Stimulated activated naive B cell treated with anti-CD40 and anti-IgM and Interleukin-4, amounts not matched to agents 10 μg/mL and 1 μg/mL and 100 μg/mL, for 72 hours (primary cell): ENCODE measurements at places on chromosomes 7 and 10.

DNA sequence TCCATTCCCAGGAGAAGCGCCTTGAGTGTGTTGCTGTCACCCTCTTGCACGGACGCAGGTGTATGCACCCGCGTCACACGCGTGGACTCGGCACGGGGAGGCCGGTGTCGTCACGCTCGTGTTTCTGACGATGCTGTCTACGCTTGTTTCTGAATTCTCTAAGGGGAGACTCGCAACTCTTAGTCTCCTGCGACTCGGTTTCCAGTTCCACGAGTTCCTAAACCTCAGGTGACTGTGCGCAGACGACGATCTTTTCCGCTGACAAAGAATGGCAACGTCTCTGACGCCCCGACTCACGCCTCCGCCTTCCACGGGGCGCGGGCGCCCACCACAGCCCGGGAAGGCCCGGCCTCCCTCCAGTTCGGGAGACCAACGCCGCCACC is 579 bp downstream of the IDI1 start:
- peak overlapping the region; percentile 96 for H3K4me3 ChIP-seq
- H3K27me3 ChIP-seq: no peaks in the 10 kb centered on the region
- peak overlapping the region; percentile 98 for H3K27ac ChIP-seq
- H3K36me3 ChIP-seq: peaks cover 40% of the 10 kb centered on the region

DNA sequence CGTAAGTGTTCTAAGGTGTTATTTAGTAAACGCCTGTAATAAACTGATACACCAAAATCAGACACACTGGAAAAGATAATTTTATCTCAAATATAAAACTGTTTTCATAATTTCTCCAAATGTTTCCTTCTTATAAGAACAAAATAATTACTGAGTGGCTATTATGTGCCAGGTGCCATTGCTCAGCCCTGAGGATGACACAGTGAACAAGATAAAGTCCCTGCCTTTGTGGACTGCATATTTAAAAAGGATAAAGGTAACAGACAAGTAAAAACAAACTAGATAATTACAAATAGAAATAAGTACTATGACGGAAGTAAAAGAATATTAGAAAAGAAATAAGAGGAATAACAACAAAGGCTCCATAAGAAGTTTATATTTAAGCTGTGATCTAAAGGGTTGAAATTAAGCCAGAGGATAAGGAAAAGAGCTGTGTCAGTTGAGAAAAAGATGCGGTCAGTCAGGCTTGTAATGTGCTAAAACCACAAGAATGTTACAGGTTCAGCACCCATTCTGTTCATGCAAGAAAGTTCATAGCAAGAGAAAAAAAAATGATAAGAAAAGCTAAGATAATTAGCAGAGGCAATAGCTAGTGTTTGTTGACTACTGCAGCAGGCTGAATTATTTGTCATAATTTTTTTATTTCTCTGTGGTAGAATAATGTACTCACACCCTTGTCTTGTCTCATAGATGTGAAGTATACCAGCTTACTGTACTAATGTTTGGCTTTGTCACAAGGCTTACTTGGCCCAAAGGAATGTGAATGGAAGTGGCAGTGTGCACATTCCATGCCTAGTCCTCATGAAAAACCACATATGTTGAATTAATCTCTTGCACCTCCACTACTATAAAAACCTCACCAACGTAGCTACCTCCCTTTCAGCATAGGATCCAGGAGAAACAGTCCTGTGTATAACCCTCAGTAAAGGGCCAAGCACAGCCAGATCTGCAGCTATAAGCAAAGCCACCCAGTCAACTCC is 75.1 kb downstream of the CRPPA start:
- H3K27ac ChIP-seq: no peak overlapping the region
- H3K36me3 ChIP-seq: peaks cover 10% of the 10 kb centered on the region
- DNase-seq: no peak
- no peaks in the 10 kb centered on the region for H3K4me1 ChIP-seq
- H3K4me3 ChIP-seq: no peak overlapping the region

- DNase-seq: no peak
- H3K36me3 ChIP-seq: peaks cover 19% of the 10 kb centered on the region
- H3K27ac ChIP-seq: peak overlapping the region; percentile 57
- peaks cover 4% of the 10 kb centered on the region for H3K27me3 ChIP-seq
Observed at GRCh38 chr10:48598936-48599829, 5.7 kb downstream of the ARHGAP22 start.

GRCh38 chr7:123661765-123662164 is 6.1 kb downstream of the LMOD2 start:
- H3K27me3 ChIP-seq: peaks cover 41% of the 10 kb centered on the region
- no peak for DNase-seq
- H3K36me3 ChIP-seq: no peaks in the 10 kb centered on the region
- H3K27ac ChIP-seq: no peak overlapping the region
- no peak overlapping the region for H3K4me3 ChIP-seq

DNA sequence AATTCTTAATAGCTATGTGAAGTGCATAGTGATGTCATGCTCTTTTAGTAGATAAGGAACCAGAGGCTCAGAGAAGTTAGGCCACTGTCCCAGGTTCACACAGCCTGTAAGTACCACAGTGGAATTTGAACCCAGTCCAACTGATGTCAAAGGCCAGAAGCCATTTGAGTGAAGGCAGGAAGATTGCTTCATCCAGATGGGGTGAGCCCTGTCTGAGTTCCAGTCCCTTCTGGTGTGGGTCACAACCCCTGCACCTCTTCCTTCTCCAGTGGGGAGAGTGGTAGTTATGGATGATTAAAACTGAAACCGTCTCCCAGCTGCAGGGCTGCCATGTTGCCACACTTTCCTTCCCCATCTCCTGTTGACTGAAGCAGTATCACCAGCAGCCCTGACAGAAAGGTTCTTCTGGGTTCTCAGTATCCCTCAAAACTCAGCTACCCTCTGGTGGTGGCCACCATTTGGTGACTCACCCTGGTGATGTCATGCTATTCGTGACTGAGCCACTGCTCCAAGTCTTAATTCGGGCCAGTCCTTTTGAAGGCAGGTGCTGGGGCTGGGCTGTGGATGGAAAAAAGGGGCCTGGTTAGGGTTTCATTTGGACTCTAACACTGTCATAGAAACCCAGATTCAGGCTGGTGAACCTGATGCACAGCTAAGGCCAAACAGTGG is 1.5 kb upstream of the C10orf95 start:
- peak overlapping the region; percentile 26 for H3K4me3 ChIP-seq
- peak; percentile 11 for DNase-seq
- peaks cover 32% of the 10 kb centered on the region for H3K4me1 ChIP-seq
- H3K27ac ChIP-seq: peak overlapping the region; percentile 84

- H3K36me3 ChIP-seq: peaks cover 3% of the 10 kb centered on the region
- peaks cover 67% of the 10 kb centered on the region for H3K4me1 ChIP-seq
- peak overlapping the region; percentile 78 for H3K27ac ChIP-seq
- DNase-seq: no peak
- H3K27me3 ChIP-seq: no peaks in the 10 kb centered on the region
- peak overlapping the region; percentile 4 for H3K4me3 ChIP-seq
Observed at GRCh38 chr7:28182071-28182471, 1.5 kb upstream of the JAZF1 start.
